Endothelial cell of umbilical vein (primary cell): ENCODE measurements at places on chromosomes 1 and 21.

DNA sequence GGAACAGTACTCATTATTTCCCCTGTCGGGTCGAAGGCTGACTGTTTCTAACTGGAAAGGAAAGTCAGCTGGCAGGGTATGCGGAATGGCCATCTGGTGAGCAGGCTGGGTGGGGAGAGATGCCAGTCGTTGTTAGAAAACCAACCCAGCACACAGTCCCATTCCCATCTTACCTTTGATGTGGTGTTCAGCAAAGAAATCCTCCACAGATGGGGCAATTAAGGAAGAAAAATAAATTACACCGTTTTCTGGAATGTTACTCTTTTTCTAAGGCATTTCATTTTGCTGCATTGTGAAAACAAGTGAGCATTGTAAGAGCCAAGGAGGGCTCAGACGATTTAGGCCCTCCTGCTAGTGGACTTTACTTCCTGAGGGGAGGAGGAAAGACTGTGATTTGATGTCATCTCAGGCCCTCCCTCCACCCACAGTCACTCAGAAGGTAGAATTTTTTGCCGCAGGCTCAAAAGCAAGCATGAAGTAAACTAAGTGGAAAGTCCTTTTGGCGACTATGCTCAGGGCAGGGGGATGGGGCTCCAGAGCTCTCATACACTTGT is at the start of gene SLC16A4:
Gene SLC16A4 (minus strand): TSS at position 335 of the 554 bp plus-strand sequence. CDS start 1,703 bp downstream, outside the sequence.
- H3K4me3 ChIP-seq: peak within 1 kb of the TSS; percentile 11
- peaks cover 2% of the 10 kb centered on the region for H3K4me1 ChIP-seq
- H3K36me3 ChIP-seq: no peaks in the 10 kb centered on the region
- no peak within 1 kb of the TSS for H3K27ac ChIP-seq

DNA sequence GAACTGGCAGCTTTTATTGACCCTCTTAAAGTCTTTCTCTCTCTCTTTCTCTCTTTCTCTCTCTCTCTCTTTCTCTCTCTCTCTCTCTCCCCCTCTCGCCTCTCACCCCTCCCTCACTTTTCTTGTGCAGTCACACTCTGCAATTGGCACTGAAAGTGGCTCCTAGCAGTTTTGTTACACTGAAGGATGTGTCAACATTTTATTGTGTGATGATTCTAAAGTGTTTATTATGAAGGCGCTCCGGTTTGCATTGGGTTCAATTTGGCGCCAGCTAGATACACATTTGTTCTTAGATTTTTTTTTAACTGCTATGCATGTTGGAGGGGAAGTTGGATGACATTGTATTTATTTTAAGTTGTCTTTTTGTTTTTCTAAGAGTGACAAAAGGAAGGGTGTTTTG is 64.0 kb upstream of the CHRM3 start:
- no peak overlapping the region for H3K4me3 ChIP-seq
- DNase-seq: no peak
- H3K36me3 ChIP-seq: no peaks in the 10 kb centered on the region
- no peaks in the 10 kb centered on the region for H3K27me3 ChIP-seq

DNA sequence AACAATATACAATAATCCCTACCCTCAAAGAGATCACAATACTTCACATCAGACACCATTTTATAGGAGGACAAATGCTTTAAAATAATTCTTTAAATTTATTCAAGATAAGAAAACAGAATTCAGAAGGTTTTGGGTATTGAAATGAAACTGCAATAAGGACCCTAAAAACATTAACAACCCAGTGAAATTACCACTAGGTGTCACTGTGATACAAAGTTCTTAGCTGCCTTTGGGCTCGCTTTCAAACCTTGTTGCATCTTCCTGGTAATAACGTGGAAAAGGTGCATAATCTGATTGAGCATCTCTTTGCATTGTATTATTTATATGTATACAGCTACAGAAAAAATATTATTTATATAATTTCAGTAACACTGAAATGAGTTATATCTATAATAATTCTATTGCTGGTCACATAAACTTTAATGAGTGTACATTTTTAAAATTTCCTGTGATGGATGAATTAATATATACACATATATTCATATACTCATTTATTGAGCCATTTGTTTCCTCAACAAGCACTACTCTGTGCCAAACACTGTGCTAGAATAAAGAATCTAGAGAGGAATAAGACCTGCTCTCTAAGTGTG is 185.2 kb downstream of the FAF1 start:
- H3K27me3 ChIP-seq: no peaks in the 10 kb centered on the region
- H3K4me3 ChIP-seq: no peak overlapping the region
- no peak overlapping the region for H3K27ac ChIP-seq

GRCh38 chr1:64532646-64533045 is 62.7 kb downstream of the CACHD1 start:
- no peak for DNase-seq
- H3K4me1 ChIP-seq: no peaks in the 10 kb centered on the region
- no peaks in the 10 kb centered on the region for H3K36me3 ChIP-seq
- no peaks in the 10 kb centered on the region for H3K27me3 ChIP-seq
